ENCODE measurements at places on chromosomes 6 and 20.

DNA sequence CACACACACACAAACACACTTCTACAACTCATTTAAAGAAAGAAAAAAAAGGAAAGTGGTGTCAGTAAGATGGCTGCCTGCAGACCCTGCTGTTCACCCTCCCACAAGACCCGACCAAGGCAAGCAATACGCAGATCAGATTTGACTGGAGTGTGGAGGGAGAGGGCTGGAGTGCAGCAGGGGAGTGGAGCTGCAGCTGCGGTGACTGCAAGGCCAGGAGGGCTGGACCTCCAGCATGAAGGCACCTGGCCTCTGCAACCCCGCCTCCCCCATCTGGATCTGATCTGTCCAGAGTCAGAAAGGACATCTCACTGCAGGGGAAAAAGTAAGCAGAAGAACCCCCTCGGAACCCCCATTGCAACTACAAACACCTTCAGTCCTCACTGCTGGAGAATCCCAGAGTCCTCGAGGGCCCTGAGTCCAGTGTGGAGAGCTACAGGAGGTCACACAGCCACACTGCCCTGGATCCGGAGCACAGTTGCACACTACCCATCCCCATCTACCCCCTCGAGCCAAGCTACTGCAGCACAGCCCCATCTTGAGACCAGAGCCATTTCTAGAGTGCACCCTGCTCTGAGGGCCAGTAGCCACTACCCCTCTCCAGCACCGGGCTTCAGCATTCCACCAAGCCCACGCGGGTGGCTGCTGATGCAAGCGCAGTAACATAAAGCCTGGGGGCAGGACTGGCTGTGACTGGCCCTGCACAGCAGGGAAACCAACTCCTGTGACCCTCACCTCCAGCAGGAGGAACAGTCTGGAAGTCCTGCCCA lies 41.9 kb upstream of the SRSF6 start:
- DNase-seq = no peak

GRCh38 chr6:157653521-157653920 lies 169.5 kb upstream of the SNX9 start:
- no peak for DNase-seq

GRCh38 chr6:52727908-52728307 lies 35.4 kb downstream of the GSTA2 start:
- DNase-seq = no peak

GRCh38 chr6:82143041-82143481 lies 104.5 kb downstream of the IBTK start:
- DNase-seq = no peak

DNA sequence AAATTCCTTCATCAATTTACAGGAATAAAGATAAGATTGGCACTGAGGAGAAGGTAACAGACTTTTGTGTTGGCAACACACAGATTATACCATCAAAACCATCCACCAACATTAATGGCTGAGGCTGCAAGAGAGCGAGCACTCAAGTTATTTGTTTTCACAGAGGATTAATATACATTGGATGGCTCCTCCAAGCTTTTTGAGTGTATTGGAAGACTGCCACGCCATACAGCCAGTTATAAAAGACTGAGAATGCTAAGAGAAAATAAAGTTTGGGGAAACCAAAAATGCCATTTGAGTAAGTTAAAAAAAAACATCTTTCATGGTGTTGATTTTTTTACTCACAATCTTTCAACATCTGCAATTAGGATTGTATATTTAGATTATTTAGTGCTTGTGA lies 973.8 kb upstream of the SLC35B3 start:
- DNase-seq = no peak

DNA sequence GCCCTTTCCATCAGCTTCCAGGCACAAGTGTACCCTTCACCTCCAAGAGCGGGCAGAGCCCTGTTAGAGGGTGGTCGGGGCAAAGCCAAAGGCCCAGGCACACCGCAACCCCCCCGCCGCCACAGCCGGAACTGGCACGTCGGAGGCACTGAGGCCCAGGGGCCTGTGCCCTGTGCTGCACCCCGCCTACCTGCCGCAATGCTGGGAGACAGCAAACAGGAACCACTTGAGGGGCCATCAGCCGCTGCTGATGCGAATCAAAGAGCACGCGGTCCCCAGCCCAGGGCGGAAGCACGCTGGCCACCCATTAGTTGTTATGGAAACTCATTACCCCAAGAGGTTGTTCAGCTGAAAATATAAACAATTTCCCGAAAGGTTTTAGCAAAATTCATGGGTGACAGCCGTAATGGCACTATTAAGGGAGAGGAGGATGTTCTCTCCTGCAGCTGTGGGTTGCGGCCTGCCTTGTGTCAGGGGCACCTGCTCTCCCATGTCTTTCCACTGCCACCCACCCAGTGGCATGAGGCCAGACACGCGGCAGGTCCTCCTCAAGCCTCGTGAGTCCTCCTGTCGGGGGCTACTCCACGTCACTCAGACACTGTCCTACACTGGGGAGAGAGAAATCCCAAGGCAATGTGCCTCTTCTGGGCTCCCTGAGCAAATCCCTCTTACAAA lies 65.3 kb downstream of the EDN3 start:
- DNase-seq = no peak

GRCh38 chr20:31974951-31975487 lies 7.1 kb downstream of the XKR7 start:
- DNase-seq = no peak

DNA sequence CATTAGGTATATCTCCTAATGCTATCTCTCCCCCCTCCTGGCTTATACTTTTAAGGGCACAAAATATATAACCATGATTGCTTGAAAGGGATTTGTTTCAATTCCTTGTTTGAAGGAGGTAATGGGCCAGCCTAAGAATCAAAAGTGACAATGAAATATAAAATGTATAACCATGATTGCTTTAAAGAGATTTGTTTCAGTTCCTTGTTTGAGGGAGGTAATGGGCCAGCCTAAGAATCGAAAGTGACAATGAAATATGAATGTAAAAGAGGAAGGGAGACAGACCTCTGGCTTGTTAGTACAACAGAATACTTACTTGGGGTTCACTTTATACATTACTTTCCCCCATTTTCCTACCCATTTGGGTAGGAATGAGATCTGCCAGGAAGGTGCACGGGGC lies 55.5 kb downstream of the FOXC1 start:
- no peak for DNase-seq

DNA sequence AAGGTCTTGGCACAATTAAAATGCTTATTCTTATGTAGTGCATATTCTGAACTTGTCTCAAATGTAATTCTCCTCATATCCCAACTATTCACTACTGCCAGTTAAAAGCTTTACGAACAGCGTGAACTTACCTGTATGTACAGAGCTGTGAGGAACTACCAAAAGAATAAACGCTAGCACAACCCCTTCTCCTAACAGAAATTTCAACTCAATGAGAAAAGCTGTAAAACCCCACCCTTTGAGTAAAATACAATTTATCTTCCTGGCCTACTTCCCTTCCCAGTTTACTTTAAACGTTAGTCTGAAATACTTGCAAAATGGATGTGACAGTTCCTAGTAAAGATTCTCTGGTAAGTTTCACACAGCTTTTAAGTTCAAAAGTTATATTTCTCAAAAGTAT lies 165.5 kb upstream of the SHLD1 start:
- no peak for DNase-seq

- no peak for DNase-seq
These were observed 9.2 kb upstream of the RGS17 start for GRCh38 chr6:153140299-153140698.

DNA sequence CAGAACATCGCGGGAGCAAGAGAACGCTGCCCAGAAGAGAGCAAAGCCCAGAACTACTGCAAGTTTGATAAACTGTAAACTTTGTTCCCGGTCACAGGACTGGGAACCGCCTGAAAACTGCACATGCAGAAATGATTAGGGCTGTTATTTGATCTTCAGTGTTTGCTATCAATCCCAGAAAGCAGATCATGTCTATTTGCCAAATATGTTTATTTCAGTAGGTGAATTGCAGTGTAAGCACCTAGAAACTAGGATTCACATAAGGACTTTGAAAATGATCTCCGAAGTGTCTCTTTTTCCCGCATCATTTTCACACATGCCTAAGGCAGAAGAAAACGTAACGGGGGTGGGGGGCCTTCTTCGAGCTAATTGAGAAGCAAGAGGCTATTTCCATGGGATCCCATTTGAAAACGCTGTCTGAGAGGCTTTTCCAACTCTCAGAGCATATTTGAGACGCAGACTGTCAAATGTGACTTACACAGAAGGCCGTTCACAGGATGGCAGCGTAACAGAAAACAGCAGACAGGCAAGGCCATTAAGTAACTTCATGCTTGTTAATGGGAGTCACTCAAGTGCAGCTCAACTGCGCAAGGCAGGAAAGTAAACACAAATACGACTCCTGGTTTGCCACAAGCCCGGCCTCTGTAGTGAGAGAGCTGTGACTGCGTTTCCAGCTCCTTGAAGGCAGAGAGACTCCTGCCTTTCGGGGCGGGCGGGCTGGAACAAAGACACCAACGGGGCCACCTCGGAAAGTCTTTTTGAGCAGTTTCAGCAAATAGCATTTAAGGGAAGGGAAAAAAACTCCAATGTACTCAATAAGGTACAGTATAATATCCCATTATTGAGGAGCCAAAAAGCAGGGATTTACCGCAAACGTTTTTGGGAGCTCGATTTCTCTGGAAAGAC lies 144.7 kb upstream of the ZNF217 start:
- DNase-seq = no peak

DNA sequence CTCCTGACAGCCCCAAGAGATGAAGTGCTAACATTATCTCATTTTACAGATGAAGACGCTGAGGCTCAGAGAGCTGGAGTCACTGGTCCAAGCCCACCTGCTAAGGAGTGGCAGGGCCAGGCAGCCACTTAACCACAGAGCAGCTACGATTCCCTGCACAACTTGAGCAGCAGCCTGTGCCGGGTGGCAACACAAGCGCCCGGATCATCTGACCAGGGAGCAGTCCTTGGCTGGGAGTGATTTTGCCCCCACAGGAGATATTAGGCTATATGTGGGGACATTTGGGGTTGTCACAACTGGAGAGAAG lies 93.2 kb upstream of the PTPN1 start:
- no peak for DNase-seq

DNA sequence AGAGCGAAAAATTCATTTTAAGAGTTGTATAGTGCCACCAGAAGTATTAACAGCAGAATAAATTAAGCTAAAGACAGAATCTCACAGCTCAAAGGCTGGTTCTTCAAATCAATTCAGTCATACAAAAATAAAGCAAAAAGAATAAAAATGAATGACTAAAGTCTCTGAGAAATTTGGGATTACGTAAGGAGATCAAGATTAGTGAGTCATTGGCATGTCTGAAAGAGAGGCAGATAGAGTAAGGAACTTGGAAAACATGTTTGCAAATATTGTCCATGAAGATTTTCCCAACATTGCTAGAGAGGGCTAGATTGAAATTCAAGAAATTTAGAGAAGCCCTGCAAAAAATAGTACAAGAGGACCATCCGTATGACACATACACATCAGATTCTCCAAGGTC lies 1413.9 kb upstream of the ADGRB3 start:
- no peak for DNase-seq

DNA sequence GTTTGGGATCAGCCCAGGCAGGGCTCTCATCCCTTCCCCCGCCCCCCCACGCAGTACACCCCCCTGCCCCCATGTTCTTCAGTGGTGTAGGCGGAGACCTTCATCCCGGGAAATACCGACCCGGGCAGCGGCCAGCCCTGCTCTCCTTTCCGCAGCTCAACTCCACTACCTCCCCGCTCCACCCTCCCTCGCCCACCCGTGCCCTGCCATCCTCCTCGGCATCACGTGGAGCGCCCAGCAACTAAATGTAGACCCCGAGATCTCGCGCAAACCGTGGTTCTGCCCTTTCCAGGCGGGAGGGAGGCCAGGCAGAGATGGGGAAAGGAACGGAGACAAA lies 1932.2 kb upstream of the DEFB115 start:
- DNase-seq = no peak
